ENCODE measurements at places on chromosomes 12 and 14.
A peak's percentile ranks its signal among the peaks of the same experiment; 100 is the strongest.

- no peak for DNase-seq
Observed at GRCh38 chr12:72207486-72208409, 64.4 kb upstream of the TRHDE start.

DNA sequence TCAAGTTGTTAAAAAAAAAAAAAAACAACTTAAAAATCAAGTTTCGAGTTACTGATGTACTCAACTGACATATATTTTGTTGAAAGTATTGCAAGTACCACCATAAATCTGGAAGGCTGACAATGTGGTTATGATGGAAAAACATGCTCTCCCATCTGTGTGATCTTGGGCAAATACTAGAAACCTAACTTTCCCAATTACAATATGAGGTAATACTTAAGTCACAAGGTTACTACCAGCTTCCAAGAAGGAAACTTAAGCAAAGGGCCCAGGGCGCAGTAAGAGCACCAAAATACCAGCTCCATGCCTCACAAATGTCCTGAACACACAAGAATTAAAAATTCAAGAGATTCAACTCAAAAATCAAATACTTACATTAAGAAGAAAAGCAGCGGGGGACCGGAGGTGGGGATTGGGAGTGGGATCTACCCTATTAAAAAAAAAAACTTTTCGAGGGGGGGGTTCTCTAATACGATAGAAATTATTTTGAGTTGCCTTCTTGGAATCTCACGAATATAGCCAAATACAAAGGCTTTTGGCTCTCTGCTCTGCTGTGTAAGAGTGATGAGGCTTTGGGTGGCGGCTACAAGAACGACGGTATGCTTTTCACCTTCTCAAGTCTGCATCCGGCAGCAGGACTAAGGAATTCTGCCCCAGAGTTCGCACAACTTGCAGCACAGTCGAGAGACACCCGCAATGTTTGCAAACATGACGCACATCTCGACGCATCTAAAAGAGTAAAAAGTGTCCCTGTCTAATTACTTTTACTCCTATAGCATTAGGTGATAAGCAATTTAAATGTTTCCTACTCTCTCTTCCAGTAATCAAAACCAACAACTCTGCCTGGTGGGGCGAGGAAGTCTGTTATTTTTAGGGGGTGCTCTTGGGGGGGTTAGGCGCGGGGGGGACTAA, 1.1 kb downstream of the SAV1 start:
- DNase-seq = peak; percentile 33

DNA sequence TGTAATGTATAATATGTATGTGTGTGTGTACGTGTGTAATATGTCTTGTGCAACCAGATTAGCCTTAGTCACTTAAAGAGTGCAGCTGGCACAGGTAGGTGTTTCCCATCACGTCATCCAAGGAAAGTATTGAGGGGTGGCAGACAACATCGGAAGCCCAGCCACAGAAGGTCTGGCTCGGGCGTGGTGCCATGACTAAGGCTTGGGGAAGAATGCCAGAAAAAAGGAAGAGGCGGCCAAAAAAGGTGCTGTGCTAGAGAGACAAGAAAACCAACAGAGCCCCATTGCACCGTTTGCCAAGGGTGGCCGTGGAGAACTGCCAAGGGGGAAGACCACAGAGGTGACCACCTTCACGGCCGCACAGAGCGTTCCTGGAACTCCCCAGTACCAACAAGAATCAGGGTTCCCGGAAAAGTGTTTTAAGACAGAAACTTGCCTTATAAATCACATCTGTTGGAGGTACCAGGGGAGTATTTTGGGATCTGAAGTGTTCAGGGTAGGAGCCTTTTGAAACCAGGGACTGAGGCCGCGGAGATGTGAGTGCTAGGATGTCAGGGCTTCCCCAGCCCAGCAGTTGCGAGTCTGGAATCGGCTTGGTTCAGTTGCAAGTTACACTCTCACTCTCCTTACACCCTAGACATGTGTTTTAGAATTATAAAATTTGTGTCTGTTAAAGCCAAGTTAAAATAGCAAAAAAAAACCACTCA, 131.2 kb upstream of the DYRK2 start:
- no peak for DNase-seq

DNA sequence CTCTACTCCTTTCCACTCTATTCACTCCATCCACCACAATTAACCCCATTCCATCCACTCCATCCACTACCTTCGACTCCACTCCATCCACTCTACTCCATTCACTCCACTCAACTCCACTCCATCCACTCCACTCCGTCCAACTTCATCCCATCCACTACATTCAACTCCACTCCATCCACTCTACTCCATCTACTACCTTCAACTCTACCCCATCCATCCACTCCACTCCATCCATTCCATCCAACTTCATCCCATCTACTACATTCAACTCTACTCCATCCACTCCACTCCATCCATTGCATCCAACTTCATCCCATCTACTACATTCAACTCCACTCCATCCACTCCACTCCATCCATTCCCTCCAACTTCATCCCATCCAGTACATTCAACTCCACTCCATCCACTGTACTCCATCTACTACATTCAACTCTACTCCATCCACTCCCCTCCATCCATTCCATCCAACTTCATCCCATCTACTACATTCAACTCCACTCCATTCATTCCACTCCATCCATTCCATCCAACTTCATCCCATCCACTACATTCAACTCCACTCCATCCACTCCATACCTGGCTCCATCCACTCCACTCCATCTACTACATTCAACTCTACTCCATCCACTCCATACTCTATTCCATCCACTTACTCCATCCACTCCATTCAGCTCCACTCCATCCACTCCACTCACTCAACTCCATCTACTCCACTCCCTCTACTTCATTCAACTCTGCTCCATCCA, 16.4 kb downstream of the HNF1A start:
- DNase-seq = no peak

GRCh38 chr14:59302313-59302712, 113.8 kb downstream of the DAAM1 start:
- DNase-seq = no peak

DNA sequence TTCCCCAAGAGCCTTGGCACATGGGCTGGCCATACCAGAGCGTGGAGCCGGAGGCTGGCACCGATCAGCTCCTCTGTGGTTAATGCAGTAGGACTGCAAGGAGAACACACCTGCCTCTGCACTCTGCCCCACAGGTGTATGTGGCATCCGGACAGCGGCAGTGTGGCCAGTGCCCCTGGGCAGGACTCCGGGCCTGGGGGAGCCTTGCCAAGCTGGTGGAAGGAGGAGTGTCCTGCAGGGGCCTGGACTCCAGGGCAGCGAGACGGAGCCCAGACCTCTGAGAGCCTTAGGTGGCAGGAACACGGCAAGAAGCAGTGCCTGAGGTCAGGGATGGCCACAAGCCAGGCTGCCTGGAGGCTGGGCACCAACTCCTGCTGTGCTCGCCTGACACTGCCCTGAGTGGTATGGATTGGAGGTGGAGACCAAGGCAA, 5.3 kb upstream of the BEGAIN start:
- DNase-seq = no peak

DNA sequence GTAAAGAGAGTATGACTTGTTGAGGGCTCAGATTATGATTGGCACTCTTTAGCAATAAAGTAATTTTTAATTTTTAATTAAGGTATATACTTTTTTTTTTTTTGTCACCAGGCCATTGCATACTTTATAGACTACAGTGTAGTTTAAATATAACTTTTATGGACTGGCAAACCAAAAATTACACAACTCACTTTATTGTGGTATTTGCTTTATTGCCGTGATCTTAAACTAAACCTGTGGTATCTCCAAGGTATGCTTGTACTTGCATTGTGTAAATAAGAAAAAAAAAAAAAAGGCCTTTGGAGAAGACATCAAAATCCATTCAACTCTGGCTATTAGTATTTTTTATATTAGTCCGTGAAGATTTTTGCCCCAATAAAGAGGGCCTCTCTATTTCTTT, 646.7 kb upstream of the FOXG1 start:
- no peak for DNase-seq

DNA sequence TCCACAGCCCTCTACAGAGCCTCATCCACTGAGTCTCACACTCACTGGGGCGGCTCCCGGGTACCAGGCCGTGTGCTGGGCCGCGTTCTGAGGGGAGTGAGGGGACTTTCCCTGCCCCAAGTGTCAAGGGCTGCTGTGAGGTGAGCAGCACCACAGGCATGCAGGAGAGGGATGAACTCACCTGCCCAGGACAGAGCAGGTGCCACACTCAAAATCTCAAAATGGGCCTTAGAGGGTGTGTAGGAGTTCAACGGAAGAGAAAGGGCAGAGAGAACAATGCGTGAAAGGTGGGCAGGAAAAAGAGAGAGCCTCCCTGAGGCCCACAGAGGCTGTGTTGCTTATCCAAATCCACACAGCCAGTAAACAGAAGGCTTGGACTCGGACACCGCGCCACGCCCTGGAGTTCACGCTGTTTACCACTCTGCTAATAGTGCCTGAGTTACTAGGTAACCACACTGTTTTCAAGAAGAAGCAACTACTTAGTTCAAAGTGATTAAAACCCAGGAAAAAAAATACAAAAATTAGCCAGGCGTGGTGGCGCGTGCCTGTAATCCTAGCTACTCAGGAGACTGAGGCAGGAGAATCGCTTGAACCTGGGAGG, 32.7 kb downstream of the TSPAN11 start:
- no peak for DNase-seq

GRCh38 chr14:85276979-85277228, 253.0 kb upstream of the FLRT2 start:
- no peak for DNase-seq

DNA sequence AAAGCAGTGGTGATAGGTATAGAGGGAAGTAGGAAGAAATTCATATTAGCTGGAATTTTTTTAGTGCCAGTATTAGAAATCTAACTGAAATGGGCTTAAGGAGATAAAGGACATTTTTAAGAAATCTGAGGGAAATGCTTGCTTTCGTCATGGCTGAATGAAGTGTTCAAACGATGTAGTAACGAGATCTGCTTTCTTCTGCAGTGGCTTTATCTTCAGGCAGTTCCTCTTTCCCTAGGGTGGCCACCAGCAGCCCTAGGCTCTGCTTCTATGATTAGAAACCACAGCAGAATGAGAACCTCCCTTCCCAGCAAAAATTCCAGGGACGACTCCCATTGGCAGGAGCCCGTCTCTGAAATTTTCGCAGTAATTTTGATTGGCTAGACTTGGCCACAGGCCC, 163.9 kb upstream of the FRMD6 start:
- DNase-seq = no peak

DNA sequence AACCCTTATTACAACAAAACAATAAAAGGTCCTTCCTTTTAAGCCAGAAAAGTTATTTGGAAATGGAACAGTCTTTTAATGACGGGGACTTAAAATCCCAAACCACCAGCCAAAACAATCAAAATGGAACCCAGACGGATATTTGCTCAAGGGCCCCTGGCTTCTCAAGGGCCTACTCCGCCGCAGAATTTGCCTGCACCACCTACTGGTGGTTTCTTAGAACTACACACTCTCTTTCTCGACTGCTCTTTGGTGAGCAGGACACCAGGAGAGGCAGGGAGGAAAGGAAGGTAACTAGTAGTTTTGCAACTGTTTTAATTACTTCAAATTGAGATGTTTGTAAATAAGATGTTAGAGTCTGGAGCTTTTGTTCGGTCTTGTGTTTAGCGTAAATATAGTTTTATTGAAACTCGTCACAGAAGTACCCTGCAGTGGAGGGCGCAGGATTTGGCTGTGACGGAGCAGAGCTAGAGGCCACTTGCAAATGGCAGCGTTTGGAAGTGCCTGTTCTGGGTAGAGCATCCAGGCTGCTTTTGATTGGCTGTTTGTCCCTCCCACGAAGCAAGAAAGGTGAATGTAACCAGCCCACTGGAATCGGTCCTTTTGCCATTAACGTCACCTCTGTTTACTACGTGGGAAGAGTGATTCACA, 238.5 kb downstream of the CACNA1C start:
- DNase-seq = peak; percentile 82
